ENCODE measurements at places on chromosomes 3 and 15.

GRCh38 chr3:31755926-31756658 lies 223.4 kb downstream of the STT3B start:
- no peak for DNase-seq

GRCh38 chr3:134757549-134758069 lies 37.5 kb upstream of the EPHB1 start:
- DNase-seq, result no peak

GRCh38 chr3:132231633-132232032 lies 85.6 kb upstream of the ACP3 start:
- no peak for DNase-seq

- no peak for DNase-seq
Measured at GRCh38 chr15:93610944-93611343, 521.9 kb upstream of the RGMA start.

GRCh38 chr15:61050844-61051568 lies 178.1 kb downstream of the RORA start:
- DNase-seq, result no peak

DNA sequence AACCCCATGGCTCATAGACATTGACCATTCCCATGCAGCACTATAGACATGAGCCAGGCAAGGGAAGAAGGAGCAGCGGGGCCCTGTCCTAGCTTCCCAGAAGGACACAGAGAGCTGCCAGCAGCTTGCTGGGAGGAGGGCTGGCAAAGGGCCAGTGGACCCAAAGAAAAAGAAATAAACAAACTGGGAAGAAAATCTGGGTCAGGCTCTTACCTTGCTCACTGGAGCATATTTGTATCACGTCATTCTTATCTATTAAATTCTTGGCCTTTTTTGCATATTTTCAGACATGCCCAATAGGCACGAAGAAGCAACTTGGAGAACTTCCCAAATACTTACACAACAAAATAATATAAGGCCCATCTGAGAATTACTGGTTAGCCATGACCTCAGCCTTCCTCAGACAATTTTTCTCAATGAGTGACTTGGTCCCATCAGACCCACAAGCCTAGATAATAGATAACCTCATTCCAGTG lies 28.4 kb downstream of the RASGRP1 start:
- no peak for DNase-seq
